ENCODE measurements at places on chromosomes 2 and 18. TPM values are rescaled to one million over a fixed set of nuclear protein-coding genes. Genes with fewer than 3 reads are reported as not detected.

DNA sequence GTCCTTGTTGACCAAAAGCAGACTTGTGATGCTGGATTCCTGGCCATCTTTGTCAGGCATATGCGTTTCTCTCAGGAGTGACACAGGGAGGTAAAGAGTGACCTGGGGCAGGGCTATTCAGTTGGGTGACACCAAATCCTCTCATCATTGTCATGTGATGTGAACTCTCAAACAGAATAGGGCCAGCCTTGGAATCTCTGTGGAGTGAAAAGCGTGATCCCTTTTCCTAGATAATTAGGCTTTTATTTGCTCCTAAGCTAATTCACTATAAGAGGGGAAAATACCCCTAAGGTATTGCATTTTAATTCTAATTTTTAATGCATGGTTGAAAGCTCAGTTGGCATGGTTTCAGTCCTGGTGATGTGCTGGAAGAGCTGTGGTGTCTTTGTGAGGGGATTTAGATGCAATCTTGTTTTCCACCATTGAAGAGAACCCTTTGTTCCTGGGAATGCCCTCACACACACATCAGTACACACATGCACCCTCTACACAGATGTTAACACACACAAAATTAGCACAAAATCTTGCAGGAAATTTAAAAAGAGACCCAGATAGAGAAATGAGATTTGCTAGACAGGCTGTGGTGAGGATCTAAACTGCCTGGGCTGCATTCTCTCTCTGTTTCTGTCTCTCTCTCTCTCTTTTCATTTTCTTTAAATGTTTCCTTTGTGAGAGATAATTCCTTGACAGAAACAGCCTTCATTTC is 349.9 kb downstream of the TSN start:
- H3K4me3 ChIP-seq: no peak overlapping the region
- peaks cover 12% of the 10 kb centered on the region for H3K4me1 ChIP-seq
- H3K27me3 ChIP-seq: no peaks in the 10 kb centered on the region
- no peaks in the 10 kb centered on the region for H3K36me3 ChIP-seq
- DNase-seq: no peak
- no peak overlapping the region for H3K27ac ChIP-seq

DNA sequence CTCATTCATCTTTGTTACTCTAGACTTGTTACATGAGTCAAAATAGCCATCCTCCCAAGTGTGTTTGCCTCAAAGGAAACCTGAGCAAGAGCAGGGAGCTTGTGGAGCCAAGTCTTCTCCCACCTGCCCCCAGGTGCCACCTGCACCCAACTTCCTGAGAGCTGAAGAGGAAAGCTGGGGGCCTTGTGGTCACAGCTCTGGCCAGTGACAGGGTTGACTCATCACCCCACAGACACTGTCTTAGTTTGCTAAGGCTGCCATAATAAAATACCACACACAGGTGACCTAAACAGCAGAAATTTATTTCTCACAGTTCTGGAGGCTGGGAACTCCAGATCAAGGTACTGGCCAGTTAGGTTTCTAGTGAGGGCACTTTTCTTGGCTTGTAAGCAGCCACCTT is 99.6 kb downstream of the TPGS2 start:
- DNase-seq: no peak
- H3K27ac ChIP-seq: no peak overlapping the region
- no peak overlapping the region for H3K4me3 ChIP-seq
- H3K27me3 ChIP-seq: no peaks in the 10 kb centered on the region
- no peaks in the 10 kb centered on the region for H3K36me3 ChIP-seq

- no peak for DNase-seq
- no peaks in the 10 kb centered on the region for H3K36me3 ChIP-seq
- H3K27me3 ChIP-seq: no peaks in the 10 kb centered on the region
These were observed 142.7 kb downstream of the PRKCE start for GRCh38 chr2:45794134-45794617.

- no peaks in the 10 kb centered on the region for H3K4me1 ChIP-seq
- no peak for DNase-seq
- no peaks in the 10 kb centered on the region for H3K27me3 ChIP-seq
- H3K27ac ChIP-seq: no peak overlapping the region
These were observed 10.9 kb downstream of the UXS1 start for GRCh38 chr2:106183101-106183696.

DNA sequence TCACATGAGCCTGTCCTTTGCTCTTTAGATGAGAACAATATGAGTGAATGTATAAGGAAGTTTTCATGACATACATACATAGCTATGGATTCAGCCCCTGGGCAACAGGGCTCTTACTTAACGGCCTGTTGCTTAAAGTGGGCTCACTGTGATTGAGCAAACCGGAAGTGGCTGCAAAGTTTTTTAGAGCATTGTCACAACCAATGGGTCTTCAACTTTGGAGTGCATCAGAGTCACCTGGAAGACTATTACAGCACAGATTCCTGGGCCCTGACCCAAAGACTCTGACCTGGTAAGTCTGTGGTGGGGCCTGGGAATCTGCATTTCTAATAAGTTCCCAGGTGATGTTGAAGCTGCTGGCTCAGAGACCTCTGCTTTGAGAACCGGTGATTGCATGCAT is 106.3 kb upstream of the SEC11C start:
- no peak overlapping the region for H3K27ac ChIP-seq
- DNase-seq: no peak
- no peaks in the 10 kb centered on the region for H3K27me3 ChIP-seq
- H3K4me3 ChIP-seq: no peak overlapping the region
- no peaks in the 10 kb centered on the region for H3K36me3 ChIP-seq

ACSL3 gene
- total RNA-seq: 61.5 TPM

TUBA4B gene
- total RNA-seq: not detected

Measured in GM23248 (cell line).